Neural crest cell (in vitro differentiated cells): ENCODE measurements at places on chromosomes 4 and X. TPM values are rescaled to one million over a fixed set of nuclear protein-coding genes. Genes with fewer than 3 reads are reported as not detected.
A peak's percentile ranks its signal among the peaks of the same experiment; 100 is the strongest.

GRCh38 chr4:186622788-186623464 is 67.6 kb upstream of the MTNR1A start:
- DNase-seq, result no peak

DNA sequence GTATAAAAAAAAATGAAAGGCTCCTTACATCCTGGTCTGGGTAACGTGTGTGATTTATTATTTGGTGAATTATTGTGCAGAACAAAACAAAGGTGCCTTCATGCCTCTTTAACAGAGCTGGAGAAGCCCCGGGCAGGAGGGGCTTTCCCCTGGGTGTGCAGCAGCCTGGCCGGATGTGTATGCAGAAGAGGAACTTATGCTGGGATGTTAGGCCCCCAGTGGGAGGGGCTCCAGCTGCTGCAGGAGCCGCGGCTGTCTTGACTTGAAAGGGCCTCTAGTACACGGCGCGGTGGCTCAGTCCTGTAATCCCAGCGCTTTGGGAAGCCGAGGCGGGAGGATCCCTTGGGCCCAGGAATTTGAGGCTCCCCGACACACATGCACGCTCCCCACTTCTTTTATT is 16.0 kb downstream of the CCNQ start:
- peak; percentile 16 for DNase-seq

- no peak for DNase-seq
These were observed 82.5 kb upstream of the LCORL start for GRCh38 chr4:18103876-18104605.

DNA sequence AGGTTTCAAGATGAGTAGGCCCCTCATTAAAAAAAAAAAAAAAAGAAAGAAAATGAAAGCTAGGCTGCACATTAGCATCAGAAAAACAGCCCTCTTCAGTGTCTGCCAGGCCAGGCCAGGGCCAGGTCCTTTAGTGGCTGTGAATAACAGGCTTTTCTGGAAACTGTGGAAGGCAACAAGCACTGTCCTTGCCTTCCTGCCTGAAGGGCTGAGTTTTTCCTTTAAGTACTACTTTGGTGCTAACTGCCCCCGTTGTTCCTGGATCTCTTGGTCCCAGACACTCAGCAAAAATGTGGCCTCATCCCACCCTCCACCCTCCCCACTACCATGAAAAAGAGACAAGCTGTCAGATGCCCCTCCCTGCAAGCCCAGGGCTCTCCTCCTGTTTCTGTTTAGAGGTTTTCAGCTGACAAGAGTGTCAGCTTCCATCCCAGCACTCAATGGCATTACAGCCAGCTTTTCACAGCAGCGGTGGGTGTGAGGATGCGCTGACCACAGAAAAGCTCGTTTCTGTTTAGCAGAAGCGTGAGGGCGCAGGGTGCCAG is 174.2 kb downstream of the NHS start:
- no peak for DNase-seq

- DNase-seq, result no peak
These were observed 8.5 kb downstream of the DLG3 start for GRCh38 chrX:70453024-70453618.

- DNase-seq, result no peak
These were observed 188.8 kb downstream of the GPAT3 start for GRCh38 chr4:83724485-83725335.

- DNase-seq, result no peak
These were observed 142.9 kb upstream of the MBNL3 start for GRCh38 chrX:132631579-132632232.

DNA sequence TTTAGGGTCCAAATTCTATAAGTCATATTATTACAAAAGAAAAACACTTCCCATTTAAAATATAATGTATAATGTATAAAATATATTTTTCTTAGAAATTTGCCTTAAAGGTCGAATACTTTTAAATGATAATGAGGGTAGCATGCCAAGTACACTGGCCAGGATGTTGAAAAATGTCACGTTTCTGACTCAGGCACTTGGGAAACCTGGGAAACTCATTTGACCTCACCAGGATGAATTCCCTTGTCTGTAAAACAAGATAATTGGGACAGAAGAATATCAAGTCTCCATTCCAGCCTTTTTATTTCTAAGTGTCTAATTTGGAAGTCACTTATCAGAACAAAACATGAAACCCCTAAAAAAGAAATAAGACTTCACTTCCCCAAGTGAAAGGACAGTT is 3.4 kb upstream of the SLC39A8 start:
- DNase-seq, result no peak

DNA sequence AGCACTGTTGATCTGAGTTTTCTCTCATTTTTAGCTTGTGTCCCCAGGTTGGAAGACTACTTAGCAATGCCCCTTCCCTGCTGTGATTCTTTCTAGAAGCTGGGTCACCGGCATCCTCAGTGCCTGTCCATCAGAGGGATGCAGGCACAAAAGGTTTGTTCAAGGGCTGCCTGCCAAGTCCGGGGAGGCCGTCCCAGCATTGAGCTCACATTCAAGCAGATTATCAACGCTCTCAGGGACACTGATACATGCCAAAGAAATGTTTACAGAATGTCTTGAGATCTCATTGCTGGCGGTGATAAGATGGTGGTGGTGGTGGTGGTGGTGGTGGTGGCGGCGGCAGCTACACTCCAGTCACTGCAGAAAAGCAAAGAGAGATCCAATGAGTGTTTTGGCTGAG is 79.6 kb upstream of the VCX3A start:
- DNase-seq, result no peak

GRCh38 chrX:700936-701335 is 70.3 kb downstream of the SHOX start:
- DNase-seq, result no peak

DNA sequence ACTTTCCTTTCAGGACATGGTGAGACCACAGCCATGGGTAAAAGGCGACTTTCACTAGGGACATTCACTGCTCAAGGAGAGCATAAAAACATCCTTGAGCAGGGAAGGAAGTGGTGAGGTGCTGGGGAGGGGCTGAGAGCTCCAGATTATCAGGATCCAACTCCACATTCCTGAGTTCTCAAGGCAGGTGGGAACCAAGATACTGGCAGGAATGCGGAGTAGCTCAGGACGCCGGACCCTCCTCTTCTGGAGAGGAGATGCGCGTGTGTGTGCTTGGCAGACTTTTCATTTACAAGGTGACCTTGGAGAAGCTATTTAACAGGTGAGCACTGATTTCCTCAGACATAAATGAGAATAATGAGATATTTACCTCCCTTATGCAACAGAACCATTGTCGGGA is 41.3 kb upstream of the TXK start:
- DNase-seq, result no peak

DNA sequence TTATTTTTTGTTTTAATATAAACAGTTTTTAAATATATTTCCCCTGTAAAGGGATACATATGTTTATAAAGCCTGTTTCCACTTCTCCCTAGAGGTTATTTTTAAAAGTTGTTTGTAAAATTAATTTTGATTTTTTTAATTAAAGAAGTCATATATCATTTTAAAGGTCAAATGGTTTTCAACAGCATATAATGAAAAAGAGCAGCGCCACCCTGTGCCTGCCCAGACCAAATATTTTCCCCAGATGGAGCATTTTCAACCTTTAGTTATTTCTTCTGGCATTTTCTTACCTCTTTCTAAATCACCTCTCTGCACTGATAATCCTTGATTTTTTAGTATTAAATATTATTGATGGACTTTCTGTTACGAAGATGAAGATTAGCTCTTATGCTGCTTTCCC is 21.0 kb downstream of the MSX1 start:
- DNase-seq, result no peak

GRCh38 chr4:7356667-7357310 is 77.9 kb downstream of the PSAPL1 start:
- DNase-seq, result no peak

GRCh38 chr4:53920116-53920515 is 144.3 kb downstream of the CHIC2 start:
- DNase-seq, result no peak

- no peak for DNase-seq
These were observed 457.4 kb upstream of the TEX13C start for GRCh38 chrX:124862301-124862700.

GRCh38 chrX:55220119-55220794 is at the start of gene PAGE5:
Gene PAGE5, plus strand, starts transcription at chrX:55220346. Its CDS starts 1,037 bp downstream, at chrX:55221383.
- DNase-seq, result no peak

- DNase-seq, result no peak
These were observed 6.5 kb upstream of the ARHGAP6 start for GRCh38 chrX:11672213-11672612.

DNA sequence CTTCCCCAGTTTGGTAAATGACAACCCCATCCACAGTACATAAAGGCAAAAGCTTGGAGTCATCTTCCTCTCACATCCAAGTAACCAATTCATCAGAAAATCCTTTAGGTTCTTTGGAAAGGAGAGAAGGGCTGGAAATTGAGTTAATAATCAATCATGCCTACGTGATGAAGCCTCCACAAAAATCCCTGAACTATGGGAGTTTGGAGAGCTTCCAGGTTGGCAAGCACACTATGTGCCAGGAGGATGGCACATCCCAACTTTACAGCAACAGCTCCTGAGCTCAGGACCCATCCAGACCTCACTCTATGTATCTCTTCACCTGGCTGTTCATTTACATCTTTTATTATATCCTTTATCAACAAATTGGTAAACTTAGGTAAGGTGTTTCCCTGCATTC is 98.9 kb downstream of the IQCM start:
- no peak for DNase-seq

GRCh38 chrX:149938881-149939654 is 777 bp upstream of the EOLA2 start:
- DNase-seq, result peak; percentile 77

- no peak for DNase-seq
These were observed 2751.1 kb downstream of the ARAP2 start for GRCh38 chr4:33493231-33493630.

GRCh38 chrX:93420525-93421082 is 252.8 kb downstream of the NAP1L3 start:
- DNase-seq, result no peak

GRCh38 chr4:188660796-188661195 is 521.6 kb downstream of the TRIML1 start:
- peak; percentile 8 for DNase-seq

DNA sequence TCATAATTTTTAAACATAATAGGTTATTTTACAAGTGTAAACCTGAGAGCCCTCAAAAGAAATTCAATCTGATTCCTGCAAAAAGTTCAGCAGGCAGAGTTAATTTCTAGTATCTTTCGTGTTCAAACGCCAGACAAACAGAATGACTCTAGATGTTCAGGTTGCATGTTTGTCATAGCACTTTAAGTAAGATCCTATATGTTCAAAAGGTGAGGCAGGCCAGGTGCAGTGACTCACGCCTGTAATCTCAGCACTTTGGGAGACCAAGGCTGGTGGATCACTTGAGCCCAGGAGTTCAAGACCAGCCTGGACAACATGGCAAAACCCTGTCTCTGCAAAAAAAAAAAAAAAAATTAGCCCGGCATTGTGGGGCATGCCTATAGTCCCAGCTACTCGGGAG is 1.1 kb upstream of the RASSF6 start:
- no peak for DNase-seq

DNA sequence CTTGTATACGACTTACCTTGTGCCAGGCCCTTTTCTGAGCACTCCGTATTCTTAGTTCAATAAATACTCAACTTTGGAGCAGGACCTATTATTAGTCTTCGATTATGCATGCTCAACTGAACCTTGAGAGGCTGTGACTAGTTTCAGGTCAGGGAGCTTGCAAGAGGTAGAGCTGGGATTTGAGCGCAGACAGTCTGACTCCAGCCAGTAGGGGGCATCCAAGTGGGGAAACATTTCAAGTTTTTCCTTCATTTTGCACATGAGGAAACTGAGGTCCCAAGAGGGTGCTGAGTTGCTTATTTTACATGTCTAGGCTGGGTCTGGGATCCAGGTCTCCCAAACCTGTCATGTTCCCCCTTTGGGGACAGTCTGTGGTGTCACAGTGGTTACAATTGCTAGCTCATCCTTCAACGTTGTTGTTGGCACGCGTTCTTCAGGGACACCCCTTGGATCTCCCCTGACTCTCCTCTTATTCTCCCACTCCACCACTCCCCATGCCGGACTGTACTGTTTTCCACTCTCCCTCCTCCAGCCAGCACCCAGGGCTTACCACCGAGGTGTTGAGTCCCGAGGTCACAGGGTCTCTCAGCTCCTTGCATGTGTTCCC is 6.7 kb upstream of the PRICKLE3 start:
- peak; percentile 25 for DNase-seq

DNA sequence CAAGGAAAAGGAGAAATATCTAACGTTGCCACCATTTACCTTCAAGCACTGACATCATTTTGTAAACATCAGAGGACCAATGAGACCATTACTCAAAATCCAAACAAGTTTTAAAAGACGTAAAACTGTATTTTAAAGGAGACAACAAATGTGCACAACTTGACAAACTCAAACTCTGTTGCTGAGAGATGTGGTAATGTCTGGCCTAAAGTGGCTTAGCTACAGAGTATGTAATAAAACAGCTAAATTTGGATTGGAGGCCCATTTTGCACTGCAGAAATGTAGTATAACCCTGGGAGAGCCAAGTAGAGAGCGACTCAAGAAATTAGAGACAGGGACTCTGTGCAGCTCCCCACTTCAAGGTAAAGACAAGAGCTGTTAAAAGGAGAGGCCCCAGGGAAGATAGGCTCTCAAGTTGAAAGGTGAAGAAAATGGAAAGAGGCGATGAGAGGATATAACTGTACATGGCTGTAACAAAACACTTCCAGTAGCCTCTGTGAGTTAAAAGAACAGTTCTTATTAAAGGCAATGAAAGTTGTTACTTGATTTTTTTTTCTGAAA is 20.3 kb downstream of the UNC5C start:
- no peak for DNase-seq

- DNase-seq, result no peak
These were observed 606.0 kb downstream of the BCOR start for GRCh38 chrX:39491548-39492297.

GRCh38 chr4:55386073-55386472 is 9.7 kb upstream of the TMEM165 start:
- DNase-seq, result no peak

GRCh38 chr4:122584519-122584918 is 36.3 kb downstream of the IL21 start:
- no peak for DNase-seq

The GPR34 gene
- not detected in 2 replicates for total RNA-seq

The TMA16 gene
- total RNA-seq, result 43.9 and 48.1 TPM in 2 replicates

The RPGR gene
- total RNA-seq, result 9.1 and 9.2 TPM in 2 replicates

The CXCL6 gene
- total RNA-seq, result 0.39 TPM in 1 of 2 replicates, not detected in the other

The FGF2 gene
- total RNA-seq, result 14.6 and 14.8 TPM in 2 replicates

The SHISA3 gene
- 24.2 and 25.4 TPM in 2 replicates for total RNA-seq

The RPA4 gene
- total RNA-seq, result 0.44 and 0.50 TPM in 2 replicates

The NPNT gene
- not detected in 2 replicates for total RNA-seq

The NXT2 gene
- 13.9 and 15.0 TPM in 2 replicates for total RNA-seq

The BST1 gene
- 0.75 and 1.1 TPM in 2 replicates for total RNA-seq

The STEEP1 gene
- 24.5 and 26.8 TPM in 2 replicates for total RNA-seq

The SRPK3 gene
- 0.14 and 0.30 TPM in 2 replicates for total RNA-seq

The GRPR gene
- total RNA-seq, result 0.68 and 0.71 TPM in 2 replicates

The MCUB gene
- 15.9 and 18.1 TPM in 2 replicates for total RNA-seq

The DDX53 gene
- total RNA-seq, result not detected in 2 replicates

The RTL3 gene
- total RNA-seq, result not detected in 2 replicates

The SSX2 gene
- total RNA-seq, result not detected in 2 replicates
